ENCODE measurements at places on chromosomes 6 and 20. TPM values are rescaled to one million over a fixed set of nuclear protein-coding genes. Genes with fewer than 3 reads are reported as not detected.

The GGTLC1 gene
- total RNA-seq, result not detected

DNA sequence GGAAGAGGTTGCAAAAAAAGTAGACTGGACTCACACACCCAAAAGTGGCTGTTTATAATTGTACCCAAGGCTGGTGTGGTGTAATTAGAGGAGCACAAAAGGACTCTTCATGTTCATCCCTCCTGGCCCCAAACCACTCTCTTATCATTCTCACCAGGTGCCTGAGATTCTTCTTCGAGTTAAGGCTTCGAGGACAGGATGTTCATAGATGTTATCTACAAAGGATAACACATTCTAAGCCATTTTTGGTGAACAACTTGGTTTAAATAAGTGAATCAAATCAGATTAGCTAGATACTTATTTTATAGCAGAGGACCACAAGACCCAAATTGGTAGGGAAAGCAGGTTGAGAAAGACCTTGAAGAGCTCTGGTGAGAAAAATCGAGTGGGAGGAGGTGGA, 73.1 kb upstream of the SUPT3H start:
- H3K4me3 ChIP-seq, result no peak overlapping the region
- H3K27ac ChIP-seq, result no peak overlapping the region
- DNase-seq, result no peak
- peaks cover 5% of the 10 kb centered on the region for H3K4me1 ChIP-seq
- no peaks in the 10 kb centered on the region for H3K27me3 ChIP-seq

The EPHA7 gene
- not detected for total RNA-seq

GRCh38 chr6:68642977-68643376, 7.9 kb downstream of the ADGRB3 start:
- H3K4me3 ChIP-seq, result no peak overlapping the region
- peaks cover 19% of the 10 kb centered on the region for H3K4me1 ChIP-seq
- no peak overlapping the region for H3K27ac ChIP-seq
- DNase-seq, result no peak

DNA sequence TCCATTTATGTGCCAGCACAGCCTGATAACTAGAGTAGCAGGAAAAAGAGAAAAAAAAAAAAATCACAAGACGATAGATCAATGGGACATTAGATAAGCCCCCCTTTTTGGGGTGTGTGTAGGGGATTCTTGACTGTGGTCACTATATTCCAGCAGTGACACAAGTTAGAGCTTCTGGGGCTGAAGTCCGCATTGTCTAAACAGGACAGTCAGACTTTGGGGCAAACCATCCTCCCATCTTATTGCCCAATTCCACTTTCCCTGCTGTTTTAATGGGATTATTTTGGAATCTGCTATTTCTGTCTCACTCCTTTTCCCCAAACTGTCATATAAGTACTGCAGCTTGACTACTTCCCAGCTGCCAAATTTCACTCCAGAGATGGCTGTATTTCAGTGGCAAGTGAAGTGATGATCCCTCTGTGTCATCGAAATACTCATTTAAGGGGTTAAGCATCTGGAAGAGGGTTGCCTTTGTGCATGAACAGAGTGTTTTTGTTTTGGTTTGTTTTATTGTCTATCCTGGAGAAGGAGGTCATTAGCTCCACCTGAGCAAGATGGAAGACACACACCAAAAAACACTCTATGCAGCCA, 182.5 kb downstream of the ATXN1 start:
- H3K27me3 ChIP-seq, result peaks cover 4% of the 10 kb centered on the region
- H3K4me1 ChIP-seq, result no peaks in the 10 kb centered on the region
- no peak overlapping the region for H3K4me3 ChIP-seq
- H3K27ac ChIP-seq, result no peak overlapping the region
- no peaks in the 10 kb centered on the region for H3K36me3 ChIP-seq

GRCh38 chr6:144292372-144292771, 7.2 kb downstream of the UTRN start:
- no peaks in the 10 kb centered on the region for H3K27me3 ChIP-seq
- H3K36me3 ChIP-seq, result no peaks in the 10 kb centered on the region
- no peak overlapping the region for H3K4me3 ChIP-seq
- DNase-seq, result no peak
- no peaks in the 10 kb centered on the region for H3K4me1 ChIP-seq

DNA sequence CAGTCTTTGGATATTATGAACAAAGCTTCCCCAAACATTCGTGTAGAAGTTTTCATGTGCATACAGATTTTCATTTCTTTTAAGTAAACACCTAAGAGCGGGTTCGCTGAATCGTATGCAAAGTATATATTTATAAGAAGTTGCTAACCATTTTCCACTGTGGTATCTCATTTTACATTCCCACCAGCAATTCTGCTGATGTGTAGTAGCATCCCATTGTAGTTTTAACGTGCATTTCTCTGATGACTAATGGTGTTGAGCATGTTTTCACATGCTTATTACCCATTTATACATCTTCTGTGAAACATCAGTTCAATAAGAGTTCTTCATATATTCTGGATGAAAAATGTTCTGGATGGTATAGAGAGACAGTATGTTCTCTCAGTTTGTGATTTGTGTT, 97.4 kb downstream of the IYD start:
- no peaks in the 10 kb centered on the region for H3K4me1 ChIP-seq
- no peaks in the 10 kb centered on the region for H3K36me3 ChIP-seq
- no peak for DNase-seq
- no peak overlapping the region for H3K4me3 ChIP-seq
- H3K27ac ChIP-seq, result no peak overlapping the region

GRCh38 chr6:46528961-46529750, 37.9 kb upstream of the RCAN2 start:
- no peaks in the 10 kb centered on the region for H3K36me3 ChIP-seq
- DNase-seq, result no peak

GRCh38 chr20:51423290-51423667, 119.2 kb downstream of the NFATC2 start:
- H3K27ac ChIP-seq, result no peak overlapping the region
- H3K4me1 ChIP-seq, result no peaks in the 10 kb centered on the region
- no peak for DNase-seq
- H3K4me3 ChIP-seq, result no peak overlapping the region

GRCh38 chr6:107547451-107547840, 57.5 kb downstream of the SOBP start:
- H3K27ac ChIP-seq, result no peak overlapping the region
- H3K4me1 ChIP-seq, result no peaks in the 10 kb centered on the region
- H3K27me3 ChIP-seq, result peaks cover 35% of the 10 kb centered on the region

The FAM50B gene
- total RNA-seq, result 0.13 TPM

- H3K4me3 ChIP-seq, result no peak overlapping the region
- no peaks in the 10 kb centered on the region for H3K4me1 ChIP-seq
- DNase-seq, result no peak
- no peak overlapping the region for H3K27ac ChIP-seq
- no peaks in the 10 kb centered on the region for H3K27me3 ChIP-seq
- no peaks in the 10 kb centered on the region for H3K36me3 ChIP-seq
These were observed 197.3 kb downstream of the ZFAND3 start for GRCh38 chr6:38016824-38017223.

The ASIP gene
- total RNA-seq, result not detected

The GTSF1L gene
- not detected for total RNA-seq

The ELOVL2 gene
- 0.31 TPM for total RNA-seq

The MDN1 gene
- 93.6 TPM for total RNA-seq

GRCh38 chr20:50338479-50339391, 148.1 kb downstream of the CEBPB start:
- peak; percentile 64 for DNase-seq
- H3K27ac ChIP-seq, result no peak overlapping the region
- H3K36me3 ChIP-seq, result no peaks in the 10 kb centered on the region
- peaks cover 11% of the 10 kb centered on the region for H3K4me1 ChIP-seq
- no peaks in the 10 kb centered on the region for H3K27me3 ChIP-seq

DNA sequence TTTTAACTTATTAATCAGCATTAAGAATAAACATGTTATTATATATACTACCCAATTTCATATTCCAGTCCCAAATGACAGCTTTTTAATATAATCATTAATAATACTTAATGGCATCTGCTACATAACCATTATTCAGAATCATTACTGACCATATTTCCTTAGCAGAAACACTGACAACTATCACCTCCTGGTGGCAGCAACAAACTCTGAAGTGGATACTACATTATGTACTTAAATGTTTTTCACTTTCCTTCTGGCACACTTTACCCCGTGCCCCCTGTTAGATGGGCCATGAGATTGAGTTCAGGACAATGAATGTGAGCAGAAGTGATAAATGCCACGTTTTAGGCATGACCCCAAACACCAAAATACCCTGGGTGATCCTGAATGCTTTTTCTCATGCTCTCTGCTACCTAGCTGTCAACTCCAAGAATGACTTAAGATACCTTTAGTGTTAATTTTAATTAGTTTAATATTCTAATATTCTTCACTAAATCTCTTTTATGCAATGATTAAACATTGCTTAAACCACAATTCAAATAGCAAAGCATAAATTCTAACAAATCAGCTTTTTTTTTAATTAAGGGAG, 77.1 kb downstream of the LMBRD1 start:
- no peaks in the 10 kb centered on the region for H3K4me1 ChIP-seq
- peaks cover 11% of the 10 kb centered on the region for H3K36me3 ChIP-seq
- DNase-seq, result peak; percentile 11
- no peak overlapping the region for H3K27ac ChIP-seq

DNA sequence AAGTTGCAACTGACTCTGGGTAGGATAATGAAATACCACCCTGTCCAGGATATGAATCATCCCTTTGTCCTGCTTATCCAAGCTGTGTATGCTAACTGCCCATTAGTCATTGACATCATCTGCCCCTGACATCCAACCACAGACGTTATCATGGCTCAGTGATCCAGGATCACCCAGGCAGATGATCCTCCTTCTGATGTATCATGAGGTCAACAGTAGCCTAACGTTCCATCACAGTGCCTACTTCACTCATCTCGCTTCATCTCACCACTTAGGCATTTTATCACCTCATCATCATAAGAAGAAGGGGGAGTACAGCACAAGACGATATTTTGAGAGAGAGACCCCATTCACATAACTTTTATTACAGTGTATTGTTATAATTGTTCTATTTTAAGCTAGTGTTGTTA, 13.4 kb upstream of the BTN3A2 start:
- no peak overlapping the region for H3K4me3 ChIP-seq
- no peaks in the 10 kb centered on the region for H3K36me3 ChIP-seq
- DNase-seq, result peak; percentile 52
- H3K27ac ChIP-seq, result peak overlapping the region; percentile 80

DNA sequence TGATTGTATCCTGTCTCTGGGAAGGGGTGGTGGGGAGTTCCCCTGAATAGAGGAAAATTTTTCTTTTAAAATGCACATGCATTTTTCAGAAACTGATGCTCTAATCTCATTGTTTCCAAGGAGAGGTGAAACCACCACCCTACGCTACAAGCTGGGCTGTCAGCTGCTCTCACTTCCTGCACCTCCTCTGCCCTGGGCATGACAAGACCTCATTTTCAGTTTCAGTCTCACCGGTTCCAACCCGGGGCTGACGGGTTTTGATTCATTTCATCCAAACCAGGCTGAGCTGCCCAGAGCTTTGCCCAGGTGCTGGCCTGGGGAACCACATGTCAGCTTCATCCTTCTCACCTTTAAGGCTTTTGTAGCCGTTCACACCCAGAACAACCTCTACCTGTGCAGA, 99.7 kb downstream of the EYA2 start:
- no peaks in the 10 kb centered on the region for H3K36me3 ChIP-seq
- no peak for DNase-seq
- no peak overlapping the region for H3K4me3 ChIP-seq
- H3K27ac ChIP-seq, result no peak overlapping the region
- peaks cover 6% of the 10 kb centered on the region for H3K4me1 ChIP-seq

The TTK gene
- total RNA-seq, result 38.3 TPM

GRCh38 chr6:104252276-104252675, 607.4 kb downstream of the HACE1 start:
- H3K27ac ChIP-seq, result no peak overlapping the region
- H3K27me3 ChIP-seq, result no peaks in the 10 kb centered on the region
- no peaks in the 10 kb centered on the region for H3K36me3 ChIP-seq
- H3K4me1 ChIP-seq, result no peaks in the 10 kb centered on the region
- H3K4me3 ChIP-seq, result no peak overlapping the region

DNA sequence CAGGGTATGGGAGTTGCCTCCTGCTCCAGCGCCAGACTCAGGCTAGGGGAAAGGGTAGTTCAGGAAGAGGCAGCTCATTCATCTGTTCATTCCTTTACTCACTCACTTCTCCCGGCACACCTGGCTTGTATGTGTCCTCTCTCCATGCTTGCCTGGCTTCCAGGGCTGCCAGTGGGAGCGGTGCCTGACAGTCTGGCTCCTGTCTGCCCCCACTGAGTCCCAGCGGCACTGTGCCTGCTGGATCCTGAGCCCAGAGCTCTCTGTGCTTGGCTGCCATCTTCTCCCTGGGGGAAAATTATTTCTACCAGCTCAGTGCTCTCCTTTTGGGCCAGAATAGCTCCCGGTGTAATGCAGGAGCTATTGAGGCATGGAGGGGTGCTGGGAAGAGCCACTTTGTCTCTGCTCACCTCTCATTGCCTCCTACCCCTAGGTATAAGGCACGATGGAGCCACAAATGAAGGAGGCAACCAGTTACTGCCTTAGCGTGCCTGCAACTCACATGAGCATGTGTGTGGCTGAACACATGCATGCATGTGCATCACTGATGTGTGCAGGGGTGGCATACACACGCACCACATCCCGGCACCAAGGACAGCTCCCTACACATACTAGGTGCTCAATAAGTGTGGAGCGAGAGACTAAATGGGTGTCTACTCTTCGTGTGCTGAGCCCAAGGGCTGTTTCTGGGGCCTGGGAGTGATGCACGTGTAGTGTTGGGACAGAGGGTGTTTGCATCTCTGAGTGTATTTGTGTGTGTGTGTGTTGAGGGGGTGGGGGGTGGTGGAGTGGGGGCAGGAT, 46.6 kb downstream of the CDH22 start:
- no peaks in the 10 kb centered on the region for H3K4me1 ChIP-seq
- no peak for DNase-seq
- H3K27me3 ChIP-seq, result peaks cover 10% of the 10 kb centered on the region
- H3K27ac ChIP-seq, result no peak overlapping the region

DNA sequence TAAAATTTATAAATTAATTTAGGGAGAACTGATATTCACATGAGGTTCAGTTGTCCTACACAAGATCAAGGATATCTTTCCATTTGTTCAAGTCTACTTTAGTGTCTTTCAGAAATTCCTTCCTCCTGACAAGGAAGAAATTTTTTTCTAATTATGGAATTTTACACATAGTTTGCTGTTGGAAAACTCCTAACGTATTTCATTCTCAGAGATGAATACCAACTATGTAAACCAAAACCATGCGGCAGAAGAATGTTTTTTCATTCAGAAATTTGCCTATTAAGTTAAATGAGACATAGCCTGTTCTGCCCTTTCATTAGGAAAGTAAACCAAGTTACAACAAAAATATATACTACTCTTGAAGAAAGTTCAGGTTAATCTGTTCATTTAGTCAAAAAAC, 111.2 kb upstream of the PRDM1 start:
- no peak for DNase-seq
- 0 out of 3 replicates have a peak, but pooled peaks cover 2% of the 10 kb centered on the region for H3K27me3 ChIP-seq
- no peaks in the 10 kb centered on the region for H3K36me3 ChIP-seq

DNA sequence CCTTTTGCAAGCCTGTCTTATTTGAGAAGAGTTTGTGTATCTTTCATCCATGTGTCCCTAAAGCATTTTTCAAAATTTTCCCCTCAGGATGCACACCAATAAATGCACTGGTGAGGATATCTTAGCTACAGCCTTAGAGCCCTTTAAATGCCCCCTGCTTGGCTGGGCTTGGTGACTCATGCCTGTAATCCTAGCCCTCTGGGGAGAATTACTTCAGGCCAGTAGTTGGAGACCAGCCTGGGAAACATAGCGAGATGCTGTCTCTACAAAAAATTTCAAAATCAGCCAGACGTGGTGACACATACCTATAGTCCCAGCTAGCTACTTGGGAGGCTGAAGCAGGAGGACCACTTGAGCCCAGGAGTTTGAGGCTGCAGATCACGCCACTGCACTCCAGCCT, 33.8 kb upstream of the PLCB4 start:
- DNase-seq, result no peak
- no peaks in the 10 kb centered on the region for H3K4me1 ChIP-seq
- H3K27me3 ChIP-seq, result no peaks in the 10 kb centered on the region
- no peak overlapping the region for H3K4me3 ChIP-seq

Data from K562 (cell line).